MCF 10A (cell line): ENCODE measurements at places on chromosomes 12 and 14. TPM values are rescaled to one million over a fixed set of nuclear protein-coding genes. Genes with fewer than 3 reads are reported as not detected.

The GZMH gene
- total RNA-seq, result not detected in 2 replicates

GRCh38 chr12:13597166-13597565 lies 384.2 kb downstream of the GRIN2B start:
- no peaks in the 10 kb centered on the region for H3K4me1 ChIP-seq
- DNase-seq, result no peak
- no peaks in the 10 kb centered on the region for H3K36me3 ChIP-seq
- no peak overlapping the region for H3K4me3 ChIP-seq
- no peak overlapping the region for H3K27ac ChIP-seq
- H3K27me3 ChIP-seq, result no peaks in the 10 kb centered on the region

- H3K27ac ChIP-seq, result no peak overlapping the region
- H3K4me1 ChIP-seq, result peaks cover 5% of the 10 kb centered on the region
- DNase-seq, result no peak
- H3K4me3 ChIP-seq, result no peak overlapping the region
These were observed 360.5 kb downstream of the FUT8 start for GRCh38 chr14:65772921-65773574.

The TAS2R30 gene
- total RNA-seq, result 1.9 and 2.1 TPM in 2 replicates

DNA sequence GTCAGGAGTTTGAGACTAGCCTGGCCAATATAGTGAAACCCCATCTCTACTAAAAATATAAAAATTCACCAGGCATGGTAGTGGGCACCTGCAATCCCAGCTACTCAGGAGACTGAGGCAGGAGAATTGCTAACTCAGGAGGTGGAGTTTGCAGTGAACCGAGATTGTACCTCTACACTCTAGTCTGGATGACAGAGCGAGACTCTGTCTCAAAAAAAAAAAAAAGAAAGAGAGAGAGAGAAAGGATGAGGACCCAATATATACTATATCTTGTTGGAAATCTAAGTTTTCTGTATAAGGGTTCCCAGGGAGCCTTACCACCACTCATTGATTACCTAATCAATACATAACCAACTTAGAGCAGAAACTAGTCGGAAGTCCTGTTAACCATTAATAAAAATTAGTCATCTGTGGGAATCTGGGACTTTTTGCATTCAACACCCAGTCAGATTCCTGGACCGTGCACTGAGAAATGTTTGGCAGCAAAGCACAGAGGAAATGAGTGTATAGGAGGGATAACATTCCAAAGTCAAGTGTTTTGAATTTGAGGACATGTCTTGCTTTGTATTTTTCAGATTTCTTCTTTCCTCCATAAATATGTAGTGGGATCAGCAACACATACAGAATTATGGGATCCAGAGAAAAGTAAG lies 44.8 kb upstream of the NR2C1 start:
- DNase-seq, result peak; percentile 71
- H3K27me3 ChIP-seq, result no peaks in the 10 kb centered on the region
- peak overlapping the region; percentile 70 for H3K27ac ChIP-seq
- H3K4me3 ChIP-seq, result no peak overlapping the region
- peaks cover 28% of the 10 kb centered on the region for H3K4me1 ChIP-seq
- H3K36me3 ChIP-seq, result peaks cover 16% of the 10 kb centered on the region
